Right cardiac atrium (tissue), 5 donors: ENCODE measurements at places on chromosomes 2 and 18. TPM values are rescaled to one million over a fixed set of nuclear protein-coding genes. Genes with fewer than 3 reads are reported as not detected.

GDF7 gene
- 0.47 TPM for total RNA-seq

CD8B gene
- total RNA-seq, result 0.45 TPM

RAPGEF4 gene
- 7.1 TPM for total RNA-seq

NYAP2 gene
- total RNA-seq, result not detected

ADD2 gene
- 0.41 TPM for total RNA-seq

GRCh38 chr18:27614951-27615844 is 430.1 kb upstream of the CHST9 start:
- DNase-seq, result no peak

DNA sequence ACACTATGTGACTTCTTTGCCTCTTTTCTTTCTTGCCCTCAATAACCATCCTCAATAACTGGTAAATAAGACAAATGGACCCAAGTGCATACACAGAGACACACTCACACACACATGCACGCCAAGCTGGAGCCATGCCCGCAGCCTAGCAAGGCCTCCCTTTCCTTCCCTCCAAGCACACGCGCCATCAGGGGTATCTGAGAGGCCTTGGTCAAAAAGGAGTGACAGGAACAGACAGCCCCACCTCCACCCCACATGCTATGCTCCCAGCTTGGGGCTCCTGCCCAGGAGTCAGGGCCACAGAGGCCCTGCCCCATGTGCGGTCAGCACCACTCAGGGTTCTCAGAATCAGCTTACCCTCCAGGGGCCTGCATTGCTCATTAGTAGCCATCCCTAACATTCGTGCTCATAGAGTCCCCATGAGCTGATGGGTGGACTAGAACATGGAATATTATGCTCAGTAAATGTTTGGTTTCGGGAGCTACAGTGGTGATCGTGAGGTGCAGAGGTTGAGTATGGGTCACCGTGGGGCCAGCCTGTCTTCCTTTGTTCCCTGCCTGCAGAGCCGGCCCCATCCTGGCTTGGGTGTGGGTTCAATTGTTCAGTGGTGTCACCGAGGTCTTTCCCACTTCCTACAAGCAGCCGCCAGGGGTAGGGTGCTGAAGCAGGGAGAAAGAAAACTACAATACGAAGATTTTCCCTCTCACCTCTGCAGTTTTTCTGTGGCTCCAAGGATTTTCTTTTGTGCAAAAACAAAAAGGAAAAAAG is 158.2 kb upstream of the RAB12 start:
- peak; percentile 58 for DNase-seq

- no peak for DNase-seq
These were observed 151.7 kb upstream of the POU3F3 start for GRCh38 chr2:104702031-104702850.

- no peak for DNase-seq
These were observed 262.9 kb upstream of the TCF4 start for GRCh38 chr18:55850904-55851303.

GRCh38 chr2:240254337-240255164 is 114.1 kb upstream of the OTOS start:
- peak; percentile 33 for DNase-seq

DNA sequence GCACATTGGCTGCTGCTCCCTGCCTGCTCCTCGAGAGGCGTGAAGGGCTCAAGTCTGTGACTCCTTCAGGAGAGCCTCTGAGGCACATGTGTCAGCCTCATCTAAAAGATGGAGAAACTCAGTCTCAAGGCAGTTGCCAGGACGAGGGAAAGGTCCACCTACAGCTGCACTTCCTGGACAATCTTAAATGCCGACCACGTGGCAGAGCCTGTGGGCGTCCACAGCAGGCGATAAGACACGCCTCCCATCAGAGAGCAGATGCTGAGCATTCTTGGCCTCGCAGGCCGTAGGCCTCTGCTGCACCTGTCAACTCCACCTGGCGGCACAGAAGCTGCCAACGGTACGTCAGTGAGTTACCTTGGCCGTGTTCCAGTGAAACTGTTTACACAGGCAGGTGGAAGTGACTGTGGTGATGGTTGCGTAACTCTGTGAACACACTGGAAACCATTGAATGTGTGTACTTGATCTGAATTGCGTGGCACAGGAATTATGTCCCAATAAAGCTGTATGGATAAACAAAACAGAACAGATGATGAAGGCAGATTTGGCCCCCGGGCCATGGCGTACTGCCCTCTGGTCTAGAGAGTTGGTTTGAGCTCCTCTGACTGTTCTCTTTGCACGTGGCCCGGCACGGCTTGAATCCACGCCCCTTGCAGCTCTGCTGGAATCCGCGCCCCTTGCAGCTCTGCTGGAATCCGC is 114.5 kb downstream of the RNF144A start:
- no peak for DNase-seq
